RKO (cell line): ENCODE measurements at places on chromosomes 13 and 19.
A peak's percentile ranks its signal among the peaks of the same experiment; 100 is the strongest.

- DNase-seq, result no peak
Measured at GRCh38 chr13:91534996-91535395, 136.6 kb downstream of the GPC5 start.

DNA sequence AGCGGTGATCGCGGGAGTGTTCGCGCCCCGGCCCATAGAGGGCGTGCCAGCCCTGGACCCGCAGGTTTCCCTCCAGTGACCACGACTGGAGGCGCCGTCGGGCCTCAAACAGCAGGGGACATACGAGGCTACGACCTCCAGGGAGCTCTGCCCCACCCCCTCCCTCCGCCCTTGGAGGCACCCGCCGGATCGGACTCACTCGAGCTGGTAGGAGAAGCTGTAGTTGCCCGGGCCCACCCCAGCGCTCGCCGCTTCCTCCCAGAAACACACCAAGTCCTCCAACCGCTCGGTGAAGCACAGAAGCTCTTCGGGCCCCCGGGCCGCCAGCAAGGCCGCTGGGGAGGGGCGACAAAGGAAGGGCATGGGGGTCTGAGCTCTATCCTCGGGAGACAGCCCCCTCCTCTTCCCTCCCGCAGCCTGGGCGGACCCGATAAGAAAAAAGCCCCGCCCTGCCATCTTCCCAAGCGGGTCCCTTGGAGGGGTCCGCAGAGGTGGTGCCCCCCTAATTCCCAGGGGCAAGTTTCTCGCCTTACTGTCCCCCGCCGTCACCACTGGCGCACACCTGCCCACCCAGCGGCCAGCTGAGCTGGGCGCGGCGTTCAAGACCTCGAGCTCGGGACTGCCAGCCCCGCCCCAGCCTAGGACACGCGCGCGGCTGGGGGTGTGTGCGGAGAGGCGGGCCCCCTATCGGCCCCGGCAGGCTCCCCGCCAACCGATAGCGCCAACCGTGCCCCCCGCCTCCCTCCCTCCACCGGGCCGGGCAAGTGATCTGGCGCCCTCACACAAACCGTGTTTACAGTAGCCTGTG lies 1.0 kb downstream of the EPOR start:
- no peak for DNase-seq

GRCh38 chr13:75514080-75514995 lies 23.3 kb downstream of the COMMD6 start:
- no peak for DNase-seq

GRCh38 chr13:46478651-46479050 lies 74.3 kb upstream of the LRCH1 start:
- no peak for DNase-seq

- DNase-seq, result peak; percentile 46
Measured at GRCh38 chr19:15173746-15174404, 26.9 kb downstream of the NOTCH3 start.

DNA sequence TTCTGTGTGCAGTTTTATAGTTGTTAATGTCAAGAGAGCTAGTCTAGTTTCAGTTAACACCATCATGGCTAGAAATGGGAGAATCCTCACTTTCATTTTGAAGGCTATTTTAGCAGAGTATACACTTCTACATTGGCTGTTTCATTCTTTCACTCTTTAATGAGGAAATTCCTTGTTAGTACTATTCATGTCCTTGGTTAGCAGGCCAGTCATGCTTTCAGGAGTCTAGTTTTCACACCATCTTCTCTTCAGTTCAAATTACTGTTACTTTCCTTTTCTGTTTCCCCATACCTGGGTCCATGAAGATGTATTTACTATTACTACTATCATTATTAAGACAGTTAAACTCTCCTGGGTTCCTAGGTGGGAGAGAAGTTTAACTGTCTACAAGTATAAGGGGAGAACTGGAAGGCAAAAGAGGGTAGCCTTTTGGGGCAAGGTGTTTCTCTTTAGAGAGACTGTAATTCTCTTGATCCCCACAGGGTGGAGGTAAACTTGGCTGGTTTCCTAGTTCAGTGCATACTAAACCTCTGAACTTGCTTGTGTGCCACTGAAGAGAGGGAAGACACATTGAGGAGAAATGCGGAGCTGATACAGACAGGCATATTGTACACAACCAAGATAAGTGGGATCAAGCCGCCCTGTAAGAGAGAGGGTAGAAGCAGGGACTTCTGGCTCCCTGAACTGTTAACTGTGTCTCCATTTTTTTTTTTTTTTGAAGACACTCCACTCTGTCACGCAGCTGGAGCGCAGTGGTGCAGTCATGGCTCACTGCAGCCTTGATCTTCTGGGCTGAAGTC lies 41.3 kb upstream of the IGFL4 start:
- DNase-seq, result peak; percentile 79

GRCh38 chr19:6765738-6766356 lies 1.4 kb downstream of the SH2D3A start:
- no peak for DNase-seq

DNA sequence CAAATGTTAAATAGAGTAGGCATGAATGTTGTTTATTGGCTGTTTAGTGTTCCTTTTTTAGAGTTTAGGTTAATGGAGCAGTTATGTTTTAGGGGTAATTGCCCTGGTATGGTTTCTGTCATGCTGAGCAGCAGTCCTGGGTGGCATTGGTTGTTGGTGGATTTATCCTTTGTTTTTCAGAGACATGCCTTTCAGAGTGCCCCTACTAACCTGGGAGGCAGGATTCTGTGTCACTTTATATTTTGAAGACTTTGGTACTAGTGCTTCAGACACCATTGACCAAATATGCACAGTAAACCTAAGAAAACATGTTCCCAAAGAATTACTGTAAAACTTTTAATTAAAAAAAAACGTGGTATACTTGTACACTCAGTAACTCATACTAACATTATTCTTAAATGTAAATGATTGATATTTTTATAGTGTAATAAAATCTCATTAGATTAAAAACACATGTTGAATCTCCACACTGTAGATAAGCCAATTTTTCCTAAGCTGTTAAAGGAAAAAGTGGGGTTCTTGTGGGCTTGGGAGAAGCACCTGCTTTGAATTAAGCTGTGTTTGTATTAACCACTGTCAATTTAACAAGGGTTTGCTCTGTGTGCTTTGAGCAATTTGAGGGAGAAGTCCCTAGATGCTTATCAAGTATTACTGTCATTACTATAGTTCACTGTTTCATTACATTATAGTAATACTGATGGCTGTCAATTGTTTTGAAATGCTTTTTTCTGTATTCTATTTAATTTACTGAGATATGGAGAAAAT lies 133.2 kb downstream of the LMO7 start:
- no peak for DNase-seq

DNA sequence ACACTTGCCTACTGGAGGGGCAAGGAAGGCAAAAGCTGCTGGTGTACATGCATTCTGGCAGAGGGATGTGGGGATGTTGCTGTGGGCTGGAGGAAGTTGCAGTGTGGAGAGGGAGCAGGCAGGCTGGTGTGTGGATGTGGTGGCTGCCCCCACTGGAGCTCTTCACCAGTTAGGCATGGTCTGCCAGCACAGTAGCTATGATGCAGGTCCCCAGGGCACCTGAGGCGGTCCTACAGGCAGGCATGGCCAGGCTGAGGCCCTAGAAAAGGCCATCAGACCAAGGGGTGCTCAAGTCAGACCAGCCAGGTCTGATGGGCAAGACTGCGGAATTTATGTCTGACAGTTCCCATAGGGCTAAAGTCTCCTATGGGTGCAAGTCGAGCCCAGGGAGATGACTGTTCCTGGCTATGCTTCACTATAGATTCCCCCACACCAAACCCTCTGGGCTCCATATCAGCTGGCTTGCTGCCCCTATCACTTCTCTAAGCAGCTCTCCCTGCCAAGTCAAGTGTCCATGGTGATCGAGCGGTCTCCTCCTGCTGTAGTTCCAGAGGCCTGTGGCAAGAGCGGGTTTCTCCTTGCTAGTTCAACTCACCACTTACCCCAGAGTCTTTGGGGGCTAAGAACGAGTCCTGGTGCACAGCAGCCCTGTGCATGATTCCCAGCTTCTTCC lies 473.1 kb downstream of the TDRD3 start:
- no peak for DNase-seq

- DNase-seq, result no peak
Measured at GRCh38 chr19:6768236-6768785, 1.1 kb upstream of the SH2D3A start.

- peak; percentile 39 for DNase-seq
Measured at GRCh38 chr19:18029617-18030338, 21.8 kb downstream of the ARRDC2 start.

DNA sequence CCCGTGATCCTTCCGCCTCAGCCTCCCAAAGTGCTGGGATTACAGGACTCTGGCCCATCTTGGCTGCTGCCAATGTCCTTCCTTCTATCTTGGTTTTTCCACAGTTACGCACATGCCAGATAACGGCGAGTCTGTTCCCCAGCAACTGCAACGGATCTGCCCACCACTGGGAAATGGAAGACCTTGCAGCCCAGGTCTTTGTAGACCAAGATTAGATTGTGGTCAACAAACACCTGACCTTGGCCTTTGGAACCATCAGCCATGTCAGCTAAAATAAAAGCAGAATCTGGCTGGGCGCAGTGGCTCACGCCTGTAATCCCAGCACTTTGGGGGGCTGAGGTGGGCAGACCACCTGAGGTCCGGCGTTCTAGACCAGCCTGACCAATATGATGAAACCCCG lies 10.4 kb upstream of the LDLR start:
- no peak for DNase-seq

DNA sequence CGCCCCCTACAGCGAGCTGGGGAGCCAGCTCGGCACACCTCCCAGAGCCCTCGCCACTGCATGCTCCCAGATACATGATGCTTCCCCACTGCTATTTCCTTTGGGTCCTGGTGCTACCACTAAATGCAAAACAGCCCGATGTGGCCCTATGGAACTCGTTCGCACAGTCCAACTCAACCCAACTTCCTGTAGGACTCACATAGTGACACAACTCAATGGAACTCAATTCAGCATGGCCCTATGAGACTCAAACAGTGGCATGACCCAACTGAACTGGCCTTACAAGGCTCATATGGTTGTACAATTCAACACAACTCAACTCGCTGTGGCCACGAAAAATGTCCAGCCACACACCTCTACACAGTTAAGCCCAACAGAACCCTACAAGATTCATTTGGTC lies 3.5 kb downstream of the KCNA7 start:
- DNase-seq, result no peak

GRCh38 chr19:36032251-36033104 lies at the start of gene CLIP3:
TSS of gene CLIP3 (minus strand) at chr19:36032873. CDS start at chr19:36032357, 516 bp downstream.
- DNase-seq, result no peak

GRCh38 chr19:2039959-2040646 lies 10.9 kb downstream of the MKNK2 start:
- no peak for DNase-seq

DNA sequence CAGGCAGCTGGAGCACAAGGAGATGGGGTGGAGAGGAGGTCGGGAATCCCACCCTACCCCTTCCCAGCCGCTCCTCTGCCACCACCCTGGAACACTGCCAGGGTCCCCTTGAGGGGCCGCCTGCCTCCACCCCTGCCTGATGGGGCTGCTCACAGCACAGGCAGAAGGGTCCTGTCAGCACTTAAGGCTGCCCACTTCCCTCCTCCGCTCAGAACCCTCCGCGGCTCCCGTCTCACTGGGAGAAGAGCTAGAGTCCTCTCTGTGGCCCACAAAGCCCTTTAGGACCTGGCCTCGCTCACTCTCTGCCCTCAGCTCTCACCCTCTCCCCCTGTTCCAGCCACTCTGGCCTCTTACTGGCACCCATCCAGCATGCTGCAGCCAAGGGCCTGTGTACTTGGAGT lies 3.4 kb upstream of the POLD1 start:
- no peak for DNase-seq

GRCh38 chr19:2579678-2580280 lies 103.9 kb downstream of the GADD45B start:
- DNase-seq, result no peak

- peak; percentile 53 for DNase-seq
Measured at GRCh38 chr19:4130744-4131438, 7.0 kb upstream of the MAP2K2 start.
